Chondrocyte (in vitro differentiated cells): ENCODE measurements at places on chromosomes 7 and 10.
A peak's percentile ranks its signal among the peaks of the same experiment; 100 is the strongest.

DNA sequence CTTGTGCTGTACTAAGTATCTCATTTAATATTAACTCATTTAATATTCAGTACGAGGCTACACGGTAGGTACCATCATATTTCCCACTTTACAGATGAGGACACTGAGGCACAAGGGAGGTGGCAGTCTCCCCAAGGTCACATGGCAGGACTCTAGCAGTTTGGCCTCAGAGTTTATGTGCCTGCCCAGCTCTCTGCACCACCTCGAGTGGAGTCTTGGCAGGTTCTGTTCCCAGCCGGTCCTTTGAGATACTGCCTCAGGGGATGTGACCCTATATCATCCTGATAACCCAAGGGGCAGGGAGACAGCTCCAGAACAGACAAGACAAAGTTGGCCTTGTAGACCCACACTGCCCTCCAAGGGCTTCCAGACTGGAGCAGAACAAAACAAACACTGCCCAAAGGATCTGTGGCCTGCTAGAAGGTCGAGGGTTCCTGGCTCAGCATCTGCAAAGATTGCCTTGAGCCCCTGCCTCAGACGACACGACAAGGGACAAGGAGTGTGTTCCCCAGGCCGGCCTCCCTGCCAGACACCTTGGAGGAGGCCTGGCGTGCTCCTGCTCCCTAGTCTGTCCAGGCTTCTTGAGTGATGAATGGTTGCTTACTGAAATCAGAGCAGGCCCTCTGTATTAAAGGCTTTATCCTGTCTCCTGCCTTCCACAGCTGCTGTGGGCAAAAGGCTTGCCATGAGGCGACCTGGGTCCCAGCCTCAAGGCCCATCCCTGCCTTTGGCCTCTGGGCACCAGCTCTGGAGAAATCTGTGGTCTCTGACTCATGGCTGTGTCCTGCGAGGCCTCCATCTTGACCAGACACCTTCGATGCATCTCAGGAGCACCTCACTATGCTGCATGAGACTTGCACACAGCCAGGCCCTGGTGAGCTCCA lies 3.9 kb upstream of the PWWP2B start:
- DNase-seq, result peak; percentile 79

- no peak for DNase-seq
Observed at GRCh38 chr10:21488957-21489446, 36.5 kb downstream of the SKIDA1 start.

GRCh38 chr7:50552921-50553320 lies 12.3 kb downstream of the DDC start:
- DNase-seq, result no peak

- no peak for DNase-seq
Observed at GRCh38 chr10:102761981-102762380, 18.2 kb downstream of the WBP1L start.

DNA sequence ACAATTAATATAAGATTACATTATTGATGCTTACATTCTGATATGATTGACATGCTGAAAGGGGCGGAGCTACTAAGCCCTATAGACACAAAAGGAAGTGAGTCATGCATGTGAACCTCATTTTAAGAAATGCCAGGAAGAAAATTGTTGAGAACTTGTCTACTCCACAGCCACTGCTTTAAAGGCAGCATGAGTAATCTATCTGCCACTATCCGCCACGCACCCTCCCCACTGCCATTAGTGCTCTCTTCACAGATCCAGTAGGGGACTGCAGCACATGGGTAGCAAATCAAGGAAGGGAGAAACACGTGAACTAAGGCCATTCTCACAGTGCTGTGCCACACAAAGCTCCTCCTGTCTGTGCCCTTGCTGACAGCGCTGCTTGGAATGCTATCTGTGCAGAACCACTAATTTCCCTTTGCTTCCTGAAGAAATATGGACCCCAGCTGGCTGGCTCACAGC lies 524.8 kb downstream of the GRM8 start:
- no peak for DNase-seq

DNA sequence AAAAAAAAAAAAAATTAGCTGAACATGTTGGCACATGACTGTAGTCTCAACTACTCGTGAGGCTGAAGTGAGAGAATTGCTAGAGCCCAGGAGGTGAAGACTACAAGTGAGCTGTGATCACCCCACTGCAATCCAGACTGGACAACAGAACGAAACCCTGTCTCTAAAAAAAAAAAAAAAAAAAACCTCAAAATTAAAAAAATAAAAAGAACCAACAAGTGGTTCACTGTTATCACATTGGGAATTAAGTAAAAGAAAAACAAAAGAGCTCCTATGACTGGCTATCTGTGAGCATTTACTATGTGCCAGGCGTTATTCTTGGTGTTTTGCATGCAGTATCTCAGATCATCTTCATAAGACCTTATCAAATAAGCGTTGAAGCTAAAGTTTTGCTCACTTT lies 66.0 kb downstream of the ANLN start:
- DNase-seq, result no peak

DNA sequence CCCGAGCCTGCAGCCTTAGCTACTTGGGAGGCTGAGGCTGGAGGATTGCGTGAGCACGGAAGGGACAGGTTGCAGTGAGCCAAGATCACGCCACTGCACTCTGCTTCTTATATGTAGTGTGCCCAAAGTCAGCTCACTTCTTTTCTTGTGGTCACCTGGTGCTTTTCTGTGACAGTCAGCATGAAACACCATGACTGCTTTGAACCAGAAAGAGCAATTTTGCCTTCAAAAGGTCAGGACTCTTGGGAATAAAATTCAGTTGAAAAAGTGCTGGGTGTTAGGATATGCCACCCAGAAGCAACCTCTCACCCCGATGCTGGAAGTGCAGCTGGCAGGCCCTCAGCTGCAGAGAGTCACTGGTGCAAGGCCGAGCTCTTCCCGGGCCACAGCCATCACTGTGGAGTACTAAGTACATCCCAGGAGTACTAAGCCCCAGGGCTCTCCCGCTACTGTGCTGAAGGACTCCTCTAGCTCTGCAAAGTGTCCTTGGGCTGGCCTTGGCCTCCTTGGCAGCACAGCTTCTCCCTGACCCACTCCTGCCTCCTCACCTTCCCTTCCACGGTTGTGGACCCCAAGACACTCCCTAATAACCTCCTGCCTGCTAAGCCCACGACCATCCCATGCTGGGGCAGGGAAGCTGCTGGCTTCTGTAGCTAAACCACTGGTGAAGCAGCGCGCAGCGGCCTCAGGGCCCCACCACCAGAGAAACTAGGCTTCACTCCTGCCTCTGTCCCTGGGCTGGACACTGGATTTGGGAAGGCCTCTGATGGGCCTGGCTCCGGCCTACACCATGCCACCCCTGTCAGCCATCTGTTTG lies 17.6 kb upstream of the GDI2 start:
- DNase-seq, result peak; percentile 64

DNA sequence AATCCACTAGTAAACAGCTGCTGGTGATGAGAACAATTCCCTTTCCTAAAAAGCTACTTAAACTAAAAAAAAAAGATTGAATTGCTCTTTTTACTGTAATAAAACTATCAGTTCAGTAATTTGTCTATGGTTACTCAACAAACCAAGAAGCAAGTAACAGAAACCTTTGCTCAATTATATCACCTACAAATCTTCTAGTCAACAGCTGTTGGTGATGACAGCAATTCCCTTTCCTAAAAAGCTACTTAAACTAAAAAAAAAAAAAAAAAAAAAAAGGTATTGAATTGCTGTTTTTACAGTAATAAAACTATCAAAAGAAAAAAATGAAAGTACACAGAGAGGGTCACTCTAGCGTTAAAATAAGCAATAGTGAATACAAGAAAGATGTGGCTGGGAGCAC lies 158.1 kb downstream of the CTNNA3 start:
- DNase-seq, result no peak

DNA sequence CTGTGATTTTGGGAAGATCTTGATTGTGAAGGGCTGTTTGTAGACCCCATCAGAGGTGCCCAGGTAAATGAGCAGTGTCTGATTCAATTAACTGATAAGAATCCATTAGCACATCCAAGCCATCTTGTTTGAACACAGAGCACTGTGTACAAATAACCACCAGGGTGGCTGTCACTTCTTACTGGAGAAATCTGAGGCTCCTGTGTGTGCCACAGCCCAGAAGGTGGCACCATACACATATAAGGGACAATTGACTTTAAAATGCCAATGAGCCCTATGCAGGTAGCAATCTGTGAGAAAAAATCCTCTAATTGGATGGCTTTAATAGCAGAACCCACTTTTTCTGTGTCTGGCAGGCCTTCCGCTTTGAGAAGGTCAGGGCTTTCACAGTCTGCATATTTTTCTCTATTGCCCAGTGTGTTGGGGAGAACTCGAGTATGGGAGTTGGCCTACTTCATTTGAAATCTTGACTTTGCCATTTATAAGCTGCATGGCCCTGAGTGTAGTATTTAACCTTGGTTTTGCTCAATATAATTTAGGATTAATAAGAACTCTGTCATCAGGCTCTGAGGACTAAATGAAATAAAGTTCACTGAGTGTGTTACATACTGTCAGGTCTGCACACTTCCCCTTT lies 517.4 kb downstream of the CCSER2 start:
- DNase-seq, result no peak

DNA sequence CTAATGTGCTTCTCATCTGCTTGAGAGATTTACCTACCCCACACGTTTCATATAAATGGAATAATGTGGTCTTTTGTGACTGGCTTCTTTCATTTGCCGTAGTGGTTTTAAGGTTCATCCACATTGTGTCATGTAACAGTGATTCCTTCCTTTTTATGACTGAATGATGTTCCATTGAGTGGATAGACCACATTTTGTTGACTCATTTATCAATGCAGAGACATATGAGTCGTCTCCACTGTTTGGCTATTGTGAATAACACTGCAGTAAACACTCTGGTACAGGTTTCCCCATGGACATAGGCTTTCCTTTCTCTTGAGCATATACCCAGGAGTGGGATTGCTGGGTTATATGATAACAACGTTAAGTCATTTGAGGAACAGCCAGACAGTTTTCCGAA lies 2.0 kb upstream of the AOC1 start:
- no peak for DNase-seq

DNA sequence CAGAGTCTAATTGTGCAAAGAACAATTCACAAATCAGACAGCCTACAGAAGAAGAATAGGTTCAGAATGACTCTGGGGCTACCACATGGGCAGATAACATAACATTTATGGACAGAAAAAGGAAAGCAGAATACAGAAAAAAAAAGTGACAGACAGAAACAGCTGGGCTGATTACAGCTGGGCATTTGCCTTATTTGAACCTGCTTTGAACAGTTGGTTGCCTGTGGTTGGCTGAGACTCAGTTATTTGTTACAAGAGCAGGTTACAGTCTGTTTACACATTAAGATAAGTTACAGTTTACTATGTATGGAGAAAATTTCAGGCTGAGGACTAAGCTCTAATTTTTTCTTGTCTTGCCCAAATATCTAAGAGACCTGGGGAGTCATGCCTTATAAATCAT lies 327.2 kb downstream of the GALNT17 start:
- DNase-seq, result no peak

- DNase-seq, result no peak
Observed at GRCh38 chr10:51705774-51706173, 6.4 kb upstream of the CSTF2T start.

DNA sequence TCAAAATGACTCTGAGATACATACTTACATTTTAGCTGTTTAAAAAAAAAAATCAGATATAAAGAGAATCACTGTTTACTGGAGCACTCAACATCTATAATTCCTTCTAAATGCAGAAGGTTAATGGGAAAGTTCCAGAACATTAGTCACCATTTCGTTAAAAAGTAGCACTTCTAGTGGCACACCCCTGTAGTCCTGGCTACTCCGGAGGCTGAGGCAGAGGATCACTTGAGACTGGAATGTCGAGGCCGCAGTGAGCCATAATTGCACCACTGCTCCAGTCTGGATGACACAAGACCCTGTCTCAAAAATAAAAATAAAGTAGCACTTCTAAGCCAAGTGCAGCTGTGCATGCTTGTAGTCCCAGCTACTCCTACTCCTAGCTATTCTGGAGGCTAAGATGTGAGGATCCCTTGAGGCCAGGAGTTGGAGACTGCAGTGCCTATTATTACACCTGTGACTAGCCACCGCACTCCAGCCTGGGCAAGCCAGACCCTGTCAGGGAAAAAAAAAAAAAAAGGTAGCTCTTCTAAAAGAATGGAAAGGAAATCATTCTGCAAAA lies 2.2 kb downstream of the FGFBP3 start:
- no peak for DNase-seq
